ENCODE measurements at places on chromosomes 13 and 19.

DNA sequence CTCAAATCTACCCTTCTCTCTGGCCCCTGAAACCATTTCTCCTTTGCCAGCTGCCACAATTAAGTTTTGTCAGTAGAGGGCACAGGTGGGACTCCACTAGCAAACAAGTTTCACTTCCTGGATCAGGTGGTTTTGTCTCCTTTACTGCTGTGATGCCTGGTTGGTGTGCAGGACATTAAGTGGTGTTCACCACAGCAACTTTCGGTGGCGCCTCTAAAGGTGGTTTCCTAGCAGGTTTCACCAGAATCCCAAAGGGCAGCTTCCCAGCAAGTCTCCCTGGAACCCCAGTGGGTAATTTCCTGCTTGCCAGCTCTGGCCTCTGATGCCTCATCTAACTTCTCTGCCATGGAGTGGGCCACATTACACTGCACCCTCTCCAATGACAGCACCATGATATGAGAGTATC, 16.6 kb downstream of the MED4 start:
- no peak overlapping the region for H3K27ac ChIP-seq
- no peaks in the 10 kb centered on the region for H3K4me1 ChIP-seq
- no peak for DNase-seq
- peaks cover 21% of the 10 kb centered on the region for H3K36me3 ChIP-seq

DNA sequence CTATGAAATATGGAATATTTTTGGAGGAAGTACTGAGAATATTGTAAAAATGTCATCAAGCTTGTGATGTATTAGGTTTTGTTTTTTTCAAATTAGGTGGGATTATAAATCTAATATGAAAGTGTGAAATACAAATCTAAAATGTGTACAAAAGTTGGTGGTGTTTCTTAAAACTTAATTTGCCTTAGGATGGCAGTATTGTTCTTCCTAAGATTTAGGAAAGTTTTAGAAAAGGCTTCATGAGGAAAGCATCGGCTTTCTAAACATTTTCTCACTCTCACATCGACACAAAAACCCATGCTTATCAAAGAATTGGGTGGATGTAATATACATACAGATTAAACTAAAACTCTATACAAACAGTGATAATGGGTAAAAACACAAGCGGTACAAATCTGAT, 972.0 kb upstream of the PCDH20 start:
- no peaks in the 10 kb centered on the region for H3K36me3 ChIP-seq
- no peak overlapping the region for H3K27ac ChIP-seq
- H3K4me1 ChIP-seq = no peaks in the 10 kb centered on the region
- DNase-seq = no peak
- no peaks in the 10 kb centered on the region for H3K27me3 ChIP-seq
- H3K4me3 ChIP-seq = no peak overlapping the region

DNA sequence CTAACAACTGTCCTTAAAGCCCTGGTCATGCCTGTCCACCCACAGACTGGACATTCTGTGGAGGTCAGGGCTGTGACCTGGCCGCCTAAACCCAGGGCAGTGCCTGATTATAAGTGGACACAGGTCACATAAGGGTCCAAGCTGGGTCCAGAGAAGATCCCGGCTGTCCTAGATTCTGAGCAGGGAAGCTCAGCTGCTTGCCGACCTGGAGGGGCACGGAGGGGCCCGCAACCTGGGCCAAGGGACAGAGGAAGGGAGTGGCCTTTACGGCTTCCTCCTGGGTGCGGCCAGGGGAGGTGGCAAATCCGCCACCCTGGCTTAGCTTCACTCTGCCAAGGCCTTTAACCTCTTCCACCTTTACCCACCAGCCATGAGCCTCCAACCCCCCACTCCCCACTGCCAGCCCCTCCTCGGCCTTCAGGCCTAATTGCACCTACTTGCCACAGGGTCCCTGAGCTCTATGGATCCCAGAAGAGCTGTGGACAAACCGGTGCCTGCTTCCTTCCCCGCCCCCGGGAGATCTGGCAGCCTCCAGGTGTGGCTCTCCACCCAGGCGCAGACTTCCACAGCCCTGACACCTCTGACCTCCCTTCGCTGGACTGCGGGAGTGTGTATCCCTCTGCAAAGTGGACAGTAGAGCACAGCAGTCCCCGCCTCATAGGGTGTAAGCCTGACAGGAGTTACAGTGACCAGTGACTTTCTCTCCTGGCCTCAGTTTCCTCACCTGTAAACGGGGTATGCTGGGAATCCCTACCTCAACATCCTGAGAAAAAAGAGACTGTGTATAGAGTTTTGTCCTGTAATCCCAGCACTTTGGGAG, 1.7 kb downstream of the CD320 start:
- peak overlapping the region; percentile 86 for H3K27ac ChIP-seq
- no peak overlapping the region for H3K4me3 ChIP-seq
- no peaks in the 10 kb centered on the region for H3K27me3 ChIP-seq
- no peak for DNase-seq
- H3K36me3 ChIP-seq = no peaks in the 10 kb centered on the region

GRCh38 chr19:49415810-49416200, 7.4 kb downstream of the PTH2 start:
- H3K4me1 ChIP-seq = no peaks in the 10 kb centered on the region
- H3K4me3 ChIP-seq = no peak overlapping the region
- H3K36me3 ChIP-seq = no peaks in the 10 kb centered on the region
- 0 out of 2 replicates have a peak, but pooled peaks cover 2% of the 10 kb centered on the region for H3K27me3 ChIP-seq
- H3K27ac ChIP-seq = no peak overlapping the region

- no peak for DNase-seq
- H3K27me3 ChIP-seq = peaks cover 3% of the 10 kb centered on the region
- no peak overlapping the region for H3K27ac ChIP-seq
- H3K4me1 ChIP-seq = peaks cover 3% of the 10 kb centered on the region
Observed at GRCh38 chr13:27822873-27823311, 30.6 kb downstream of the GSX1 start.

GRCh38 chr13:39321574-39321973, 281.4 kb downstream of the LHFPL6 start:
- no peak overlapping the region for H3K27ac ChIP-seq
- H3K4me1 ChIP-seq = no peaks in the 10 kb centered on the region
- H3K36me3 ChIP-seq = no peaks in the 10 kb centered on the region
- no peaks in the 10 kb centered on the region for H3K27me3 ChIP-seq
- H3K4me3 ChIP-seq = no peak overlapping the region
- no peak for DNase-seq

DNA sequence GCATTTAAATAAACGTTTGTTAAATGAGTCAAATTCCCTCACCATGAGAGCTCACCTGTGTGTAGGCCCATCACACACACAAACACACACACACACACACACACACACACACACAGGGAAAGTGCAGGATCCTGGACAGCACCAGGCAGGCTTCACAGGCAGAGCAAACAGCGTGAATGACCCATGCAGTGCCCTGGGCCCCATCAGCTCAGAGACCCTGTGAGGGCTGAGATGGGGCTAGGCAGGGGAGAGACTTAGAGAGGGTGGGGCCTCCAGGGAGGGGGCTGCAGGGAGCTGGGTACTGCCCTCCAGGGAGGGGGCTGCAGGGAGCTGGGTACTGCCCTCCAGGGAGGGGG, 8.5 kb upstream of the CEACAM5 start:
- no peaks in the 10 kb centered on the region for H3K36me3 ChIP-seq
- H3K27ac ChIP-seq = no peak overlapping the region
- H3K4me1 ChIP-seq = no peaks in the 10 kb centered on the region
- DNase-seq = no peak
- H3K4me3 ChIP-seq = no peak overlapping the region

DNA sequence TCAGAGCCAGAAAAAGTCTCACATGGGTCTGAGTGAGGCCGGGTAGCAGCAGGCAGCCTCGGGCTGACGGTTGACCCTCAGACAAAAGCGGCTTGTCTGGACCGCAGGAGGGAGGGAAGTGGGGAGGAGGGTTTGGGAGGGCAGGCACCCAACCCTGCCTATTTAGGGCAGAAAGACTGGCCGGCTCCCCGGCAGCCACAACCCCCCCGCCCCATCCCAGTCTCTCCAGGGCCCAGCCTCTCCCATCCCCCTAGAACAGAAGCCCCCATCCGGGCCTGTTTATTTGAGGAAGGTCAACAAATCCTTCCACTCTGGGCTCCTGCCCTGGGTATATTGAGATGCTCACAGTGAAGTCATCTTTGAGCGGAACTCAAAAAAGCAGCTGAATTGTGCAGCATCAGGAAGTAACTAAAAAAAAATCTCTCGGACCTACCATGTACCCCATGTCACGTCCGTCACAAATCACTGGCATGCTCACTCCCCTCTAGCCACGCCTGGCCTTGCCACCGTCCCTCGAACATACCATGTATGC, 6.3 kb downstream of the DACT3 start:
- H3K4me3 ChIP-seq = no peak overlapping the region
- no peaks in the 10 kb centered on the region for H3K27me3 ChIP-seq
- no peak for DNase-seq
- no peak overlapping the region for H3K27ac ChIP-seq

- no peak within 1 kb of the TSS for H3K4me3 ChIP-seq
- no peak within 1 kb of the TSS for H3K27ac ChIP-seq
- no peaks in the 10 kb centered on the region for H3K36me3 ChIP-seq
- H3K4me1 ChIP-seq = no peaks in the 10 kb centered on the region
Observed at GRCh38 chr19:15815306-15815705, at the start of gene OR10H1. OR10H1 (minus strand) TSS chr19:15815664; CDS start chr19:15808037, 7,627 bp downstream.

GRCh38 chr13:77697217-77698103, at the start of gene SLAIN1:
SLAIN1 (plus strand) TSS chr13:77697687; CDS start chr13:77697914, 227 bp downstream.
- DNase-seq = no peak
- no peak within 1 kb of the TSS for H3K27ac ChIP-seq
- no peaks in the 10 kb centered on the region for H3K4me1 ChIP-seq
- peaks cover 8% of the 10 kb centered on the region for H3K27me3 ChIP-seq

GRCh38 chr13:93227280-93227877, 772 bp downstream of the GPC6 start:
- peak overlapping the region; percentile 46 for H3K27ac ChIP-seq
- peak overlapping the region; percentile 60 for H3K4me3 ChIP-seq
- no peaks in the 10 kb centered on the region for H3K27me3 ChIP-seq
- no peak for DNase-seq
- H3K4me1 ChIP-seq = no peaks in the 10 kb centered on the region

GRCh38 chr19:35040826-35041547, 534 bp upstream of the HPN start:
- H3K4me3 ChIP-seq = peak overlapping the region; percentile 3
- no peaks in the 10 kb centered on the region for H3K36me3 ChIP-seq

DNA sequence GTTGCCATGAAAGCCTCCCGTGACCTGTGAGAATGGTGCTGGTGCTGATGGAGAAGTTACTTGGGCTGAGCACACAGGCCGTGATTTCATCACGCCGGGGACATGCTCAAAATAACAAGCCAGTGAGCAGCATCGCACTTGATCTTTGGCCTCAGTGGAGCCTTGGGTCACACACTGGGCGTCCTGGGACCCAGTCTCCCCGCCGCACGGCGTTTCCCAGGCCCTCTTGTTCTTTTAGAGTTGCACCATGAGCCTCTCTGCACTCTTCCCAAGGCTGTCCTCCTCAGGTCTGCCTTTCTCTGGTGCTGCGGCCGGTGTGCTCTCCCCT, 9.5 kb upstream of the NDUFS7 start:
- no peaks in the 10 kb centered on the region for H3K4me1 ChIP-seq
- no peaks in the 10 kb centered on the region for H3K27me3 ChIP-seq
- DNase-seq = no peak

GRCh38 chr19:4301590-4302242, 473 bp downstream of the TMIGD2 start:
- H3K36me3 ChIP-seq = no peaks in the 10 kb centered on the region
- no peak overlapping the region for H3K27ac ChIP-seq
- H3K27me3 ChIP-seq = no peaks in the 10 kb centered on the region
- DNase-seq = no peak

DNA sequence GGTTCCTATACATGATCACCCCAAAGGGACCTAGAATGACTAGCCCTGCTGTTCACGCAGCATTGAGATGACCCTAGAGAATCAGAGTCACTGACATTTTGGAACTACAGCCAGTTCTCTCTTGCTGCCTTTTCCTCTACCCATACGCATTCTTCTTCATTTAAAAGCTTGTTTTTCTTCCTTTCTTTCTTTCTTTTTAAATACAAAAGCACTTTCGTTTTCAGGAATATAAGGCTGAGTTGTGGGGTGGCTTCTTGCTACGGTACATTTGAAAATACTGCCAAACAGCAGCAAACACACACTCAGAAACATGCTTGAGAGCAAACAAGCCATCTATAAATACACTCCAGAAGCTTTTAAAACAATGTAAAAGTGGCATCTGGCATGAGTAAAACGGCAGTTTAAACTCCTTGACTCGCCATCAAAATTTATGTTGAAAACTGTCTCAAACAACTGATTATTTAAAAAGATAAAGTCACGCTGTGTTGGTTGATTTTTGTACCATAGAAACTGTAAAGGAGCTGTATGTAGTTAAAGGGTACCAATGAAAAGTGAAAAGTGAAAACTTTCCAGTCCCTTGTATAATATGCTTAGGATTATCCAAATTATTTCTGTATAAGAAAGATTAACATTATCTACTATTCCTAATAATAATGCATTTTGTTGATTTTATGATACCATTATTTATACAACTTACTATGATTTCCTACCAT, 95.6 kb downstream of the PCDH9 start:
- peak overlapping the region; percentile 2 for H3K4me3 ChIP-seq
- no peak for DNase-seq
- no peaks in the 10 kb centered on the region for H3K36me3 ChIP-seq
- no peaks in the 10 kb centered on the region for H3K4me1 ChIP-seq

DNA sequence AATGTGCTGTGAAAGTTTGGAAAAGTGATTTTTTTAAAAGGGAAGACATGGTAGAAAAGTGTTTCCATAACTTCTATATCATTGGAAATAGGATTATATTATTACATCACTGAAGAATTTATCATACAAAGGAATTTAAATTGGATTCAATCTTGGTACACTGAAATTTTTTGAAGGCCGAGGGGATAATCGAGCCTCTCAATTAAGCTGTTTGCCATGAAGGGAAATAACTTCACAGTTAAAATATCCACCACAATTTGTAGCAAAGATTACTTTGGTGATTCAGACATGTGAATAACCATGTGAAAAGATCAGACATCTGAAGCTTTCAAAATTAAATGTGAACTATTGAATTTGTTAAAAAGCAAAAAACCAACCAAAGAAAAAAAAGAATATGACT, 215.3 kb downstream of the KLF5 start:
- no peak overlapping the region for H3K27ac ChIP-seq
- no peak for DNase-seq
- no peaks in the 10 kb centered on the region for H3K36me3 ChIP-seq
- H3K27me3 ChIP-seq = no peaks in the 10 kb centered on the region
- H3K4me3 ChIP-seq = no peak overlapping the region

- H3K36me3 ChIP-seq = no peaks in the 10 kb centered on the region
- DNase-seq = no peak
- no peaks in the 10 kb centered on the region for H3K27me3 ChIP-seq
- H3K4me1 ChIP-seq = peaks cover 13% of the 10 kb centered on the region
- H3K27ac ChIP-seq = peak overlapping the region; percentile 34
Observed at GRCh38 chr13:20460761-20461160, 64.9 kb downstream of the CRYL1 start.

DNA sequence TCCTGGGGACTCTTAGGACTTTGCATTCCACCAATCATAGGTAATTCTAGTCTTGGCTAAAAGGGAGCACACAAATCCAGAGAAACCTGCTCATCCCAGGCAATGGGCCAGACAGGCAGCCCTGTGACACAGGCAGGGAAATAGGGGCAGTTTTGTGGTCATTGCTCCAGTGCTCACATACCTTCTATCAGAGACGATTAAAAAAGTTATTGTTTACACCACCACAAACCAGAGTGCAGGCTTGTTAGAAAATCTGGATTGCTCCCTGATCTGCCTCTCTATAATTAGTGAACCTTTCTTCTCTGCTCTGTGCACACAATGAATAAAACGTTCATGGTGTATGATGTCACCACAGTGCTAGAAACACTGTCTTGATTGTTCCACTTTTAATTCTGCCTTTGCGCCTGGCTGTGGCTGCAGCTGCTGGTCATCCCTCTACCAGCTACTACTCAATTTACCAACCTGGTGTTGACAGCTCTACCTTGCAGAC, 121.6 kb upstream of the SPATA13 start:
- H3K36me3 ChIP-seq = no peaks in the 10 kb centered on the region
- no peak overlapping the region for H3K27ac ChIP-seq
- no peak overlapping the region for H3K4me3 ChIP-seq
- no peaks in the 10 kb centered on the region for H3K4me1 ChIP-seq

Measured in Panc1 (cell line).